Gastroesophageal sphincter (tissue), 4 donors: ENCODE measurements at places on chromosomes 1 and 21. TPM values are rescaled to one million over a fixed set of nuclear protein-coding genes. Genes with fewer than 3 reads are reported as not detected.

The TFF3 gene
- total RNA-seq: 10.0 TPM

DNA sequence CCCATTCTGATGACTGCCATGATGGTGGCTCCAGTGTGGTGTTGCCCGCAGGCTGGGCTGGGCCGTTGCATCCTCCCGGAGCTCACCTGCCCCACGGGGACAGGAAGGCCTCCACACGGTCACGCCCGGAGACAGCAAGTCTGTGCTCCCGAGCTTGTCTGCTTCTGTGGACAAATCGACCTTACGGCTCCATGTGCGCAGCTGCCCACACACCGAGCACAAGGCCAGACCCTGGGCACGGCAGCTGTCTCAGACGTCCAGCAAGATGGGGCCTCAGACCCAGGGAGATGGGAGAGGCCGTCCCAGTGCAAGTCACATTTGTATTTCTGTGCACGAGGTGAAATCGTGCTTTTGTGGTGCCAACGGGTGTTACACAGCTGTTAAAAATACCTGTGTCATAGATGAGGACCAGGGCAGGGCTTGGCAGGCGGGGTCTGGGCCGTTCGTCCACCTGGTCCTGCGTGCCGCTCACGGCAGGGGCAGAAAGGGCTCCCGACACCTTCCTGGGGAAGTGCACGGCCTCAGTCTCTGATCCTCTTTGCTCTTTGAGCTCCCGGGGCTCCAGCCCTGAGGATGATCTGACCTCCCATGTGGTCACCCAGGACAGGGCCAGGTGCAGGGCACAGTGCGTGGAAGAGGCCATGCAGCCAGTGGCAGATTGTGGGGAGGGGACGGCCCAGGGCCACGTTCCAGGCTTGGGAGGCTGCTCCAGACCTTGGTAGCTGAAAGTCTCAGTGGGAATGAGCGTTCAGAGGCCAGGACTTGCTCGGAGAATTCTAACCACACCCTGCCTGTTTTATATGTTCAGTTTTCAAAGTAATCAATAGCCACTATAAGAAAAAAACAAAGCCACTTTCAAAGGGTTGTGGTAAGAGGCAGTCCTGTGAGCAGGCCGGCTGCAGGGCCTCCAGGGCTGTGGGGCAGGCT, 13.5 kb downstream of the COL6A1 start:
- ATAC-seq: no peak

The PRAMEF18 gene
- total RNA-seq: not detected

GRCh38 chr1:35222322-35223083, 29.6 kb upstream of the SFPQ start:
- peak; percentile 72 for ATAC-seq

DNA sequence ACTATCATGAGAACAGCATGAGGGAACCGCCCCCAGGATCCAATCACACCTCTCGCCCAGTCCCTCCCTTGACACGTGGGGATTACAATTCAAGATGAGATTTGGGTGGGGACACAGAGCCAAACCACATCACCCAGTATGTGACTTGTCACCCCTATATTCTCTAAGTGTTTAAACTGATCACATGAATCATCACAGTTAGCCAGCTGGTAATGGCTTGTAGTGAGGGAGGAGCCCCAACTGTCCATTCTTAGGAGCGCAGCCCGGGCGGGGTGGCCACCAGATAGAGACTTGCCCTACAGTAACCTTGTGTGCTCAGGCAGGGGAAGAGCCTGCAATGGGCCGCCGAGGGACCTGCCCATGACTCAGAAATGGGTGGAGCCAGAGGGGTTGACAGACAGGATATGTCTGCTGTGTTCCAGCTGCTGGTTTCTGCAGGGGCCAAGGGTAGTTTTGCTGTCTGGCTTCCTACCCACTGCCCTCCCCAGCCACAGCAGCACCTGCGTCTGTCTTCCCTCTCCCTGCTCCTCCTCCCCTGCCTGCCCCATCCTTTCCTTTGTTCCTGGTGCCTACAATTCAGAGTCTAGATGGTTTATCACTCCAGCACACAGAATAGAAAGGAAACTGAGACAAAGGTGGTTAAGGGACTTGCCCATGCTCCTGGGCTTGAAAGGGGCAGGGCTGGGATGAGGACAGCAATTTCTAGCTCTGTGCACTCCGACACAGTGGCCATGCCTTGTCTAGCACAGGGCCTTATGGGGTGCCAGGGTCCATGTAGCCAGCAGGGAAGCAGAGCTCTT, 9.2 kb downstream of the ABCG1 start:
- ATAC-seq: peak; percentile 97

The SUSD4 gene
- 2.4 TPM for total RNA-seq

DNA sequence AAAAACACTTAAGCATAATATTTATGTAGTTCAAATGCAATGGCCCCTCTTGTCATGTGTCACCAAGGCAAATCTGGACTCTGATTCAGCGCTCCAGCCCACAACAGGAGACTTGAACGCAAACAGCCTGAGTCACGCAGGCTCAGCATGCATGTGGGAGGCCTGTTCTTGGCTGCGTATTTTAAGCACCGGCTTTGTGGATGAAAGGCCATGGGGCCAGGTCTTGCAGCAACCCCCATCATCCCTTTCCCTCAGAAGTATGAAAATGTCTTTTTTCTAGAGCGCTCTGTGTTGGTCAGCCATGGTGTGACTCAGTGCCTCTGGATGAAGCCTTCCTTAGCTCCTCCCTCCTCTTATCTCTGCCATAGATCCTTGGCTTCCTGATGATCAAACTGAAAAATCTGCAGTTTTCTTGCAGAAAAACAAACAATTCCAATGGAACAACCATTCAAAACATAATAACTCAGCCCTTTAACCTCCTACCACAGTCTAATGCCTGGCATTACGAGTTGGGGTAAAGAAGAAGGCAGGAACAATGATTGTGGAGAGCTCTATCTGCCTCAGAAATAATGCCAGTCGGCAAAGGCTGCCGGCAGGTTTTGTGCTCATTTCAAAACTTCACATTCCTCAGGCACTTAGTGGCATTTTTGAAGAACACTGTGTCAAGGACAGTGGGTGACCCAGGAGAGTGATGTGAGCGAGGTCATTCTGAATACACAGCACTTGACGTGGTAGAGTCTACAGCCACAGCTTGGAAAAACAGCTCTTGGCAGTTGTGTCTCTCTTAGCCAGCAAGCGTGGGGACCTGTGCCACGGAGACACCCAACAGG, 167.5 kb downstream of the CLIC6 start:
- peak; percentile 83 for ATAC-seq

- ATAC-seq: no peak
These were observed 34.1 kb downstream of the ARNT start for GRCh38 chr1:150842343-150842742.

DNA sequence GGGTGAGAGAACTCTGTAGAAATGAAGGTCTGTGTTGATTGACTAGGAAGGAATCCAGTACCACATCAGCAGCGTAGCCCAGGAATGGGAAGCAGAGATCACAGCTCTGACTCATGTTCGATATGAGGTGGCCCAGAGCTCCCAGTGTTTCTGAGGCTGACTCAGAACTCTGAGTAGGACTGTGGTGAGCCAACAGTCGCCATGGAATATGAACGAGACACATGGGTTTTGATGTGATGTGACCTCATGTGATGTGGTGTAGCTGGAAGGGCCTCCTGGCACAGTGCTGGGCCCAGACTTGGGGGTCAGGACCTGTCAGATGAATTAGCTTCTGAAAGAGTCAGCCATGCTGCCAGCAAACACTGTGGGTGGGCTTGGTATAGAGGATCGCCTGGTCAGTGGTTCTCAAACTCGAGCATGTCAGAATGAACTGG, 237.0 kb downstream of the MRPL39 start:
- ATAC-seq: no peak

DNA sequence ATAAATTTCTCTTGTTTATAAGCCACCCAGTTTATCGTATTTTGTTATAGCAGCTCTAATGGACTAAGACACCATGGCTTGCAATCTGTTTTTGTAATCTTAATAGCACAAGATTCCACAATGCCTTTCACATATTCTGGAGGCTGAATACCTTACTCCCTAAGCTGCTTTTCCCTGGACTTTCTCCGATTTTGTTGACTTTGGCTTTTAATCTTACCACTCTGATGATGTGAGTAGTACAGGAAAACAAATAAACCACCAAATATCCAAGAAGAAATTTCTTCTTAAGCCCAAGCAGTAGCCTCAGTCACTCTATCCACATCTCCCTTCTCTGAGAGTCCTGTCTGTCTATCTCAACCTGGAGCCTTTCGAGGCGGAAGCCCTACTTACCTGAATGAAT, 838.6 kb downstream of the LTN1 start:
- ATAC-seq: no peak

DNA sequence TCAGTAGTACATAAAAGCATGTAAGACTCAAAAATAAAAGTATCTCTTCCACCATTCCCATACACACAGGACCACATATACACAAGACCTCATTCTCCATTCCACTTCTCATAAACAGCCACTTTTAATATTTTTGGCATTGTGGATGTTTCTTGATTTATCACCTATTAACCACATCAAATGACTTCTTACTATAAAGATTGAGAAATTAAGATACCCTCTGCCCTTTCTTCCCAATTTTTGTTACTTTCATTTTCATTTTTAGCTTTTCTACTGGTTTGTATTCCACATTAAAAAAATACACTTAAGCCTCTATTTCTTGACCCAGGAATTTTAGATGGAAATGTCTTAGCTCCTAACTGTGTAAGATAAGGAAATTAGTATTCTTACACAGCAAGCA, 22.8 kb downstream of the AKT3 start:
- ATAC-seq: no peak

GRCh38 chr1:45395051-45395450, 54.8 kb upstream of the MUTYH start:
- no peak for ATAC-seq

DNA sequence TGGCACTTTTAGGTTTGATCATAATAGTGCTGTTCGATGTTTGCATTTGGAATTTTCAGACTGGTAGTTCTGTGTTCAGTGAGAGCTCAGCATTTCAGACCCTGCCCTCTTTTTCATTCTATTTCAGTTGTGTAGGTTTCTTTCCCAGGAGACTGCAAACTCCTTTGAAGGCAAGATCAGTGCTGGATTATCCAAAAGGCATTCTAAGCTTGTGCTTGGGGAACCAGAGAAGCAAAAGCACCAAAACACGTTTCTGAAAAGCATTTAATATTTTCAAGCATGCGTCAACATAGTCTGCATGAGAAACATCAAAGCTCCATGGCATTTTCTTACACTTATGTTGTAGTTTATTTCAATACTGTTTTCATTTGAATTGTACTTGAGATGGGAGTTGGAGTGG, 292.1 kb downstream of the SDCCAG8 start:
- ATAC-seq: no peak

GRCh38 chr1:187481581-187482148, 652.9 kb downstream of the PLA2G4A start:
- no peak for ATAC-seq

DNA sequence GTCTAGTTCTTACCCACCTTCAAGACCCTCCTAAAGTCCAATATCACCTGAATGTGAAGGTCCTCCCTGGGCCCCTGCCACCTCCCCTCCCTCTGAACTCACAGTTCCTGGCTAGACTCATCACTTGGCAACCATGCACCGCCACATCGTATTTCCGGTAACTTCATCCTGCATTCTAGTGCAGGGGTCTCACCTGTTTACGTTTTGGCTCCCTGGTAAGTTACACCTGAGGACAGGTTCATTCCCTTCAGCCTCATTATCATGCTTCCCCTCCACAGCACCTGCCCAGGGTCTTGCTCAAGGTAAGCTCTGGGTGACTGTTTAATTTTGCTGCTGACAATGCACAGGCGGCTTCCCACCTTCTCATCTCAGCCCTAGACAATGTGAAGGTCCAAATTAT, 93.1 kb downstream of the MIS18A start:
- no peak for ATAC-seq

- ATAC-seq: no peak
These were observed 155.1 kb upstream of the GORAB start for GRCh38 chr1:170376801-170377385.

DNA sequence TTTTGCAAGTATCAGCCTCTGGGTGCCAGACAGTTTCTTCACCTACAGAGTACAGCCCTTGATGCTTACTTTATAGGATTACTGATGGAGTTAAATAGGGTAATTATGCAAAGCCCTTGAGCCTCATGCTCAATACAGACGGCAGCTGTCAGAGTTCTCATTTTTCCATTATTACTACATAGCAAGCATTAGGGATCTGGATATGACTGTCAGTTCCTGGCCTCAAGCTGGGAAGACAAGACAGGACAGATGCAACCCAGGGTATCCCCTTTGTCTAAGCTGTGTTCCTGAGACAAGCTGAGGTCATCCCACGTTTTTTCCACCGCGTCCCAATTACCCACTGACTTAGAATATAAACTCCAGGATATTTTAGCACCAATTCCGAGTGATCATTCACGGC, 94.4 kb downstream of the SLC35F3 start:
- no peak for ATAC-seq

- no peak for ATAC-seq
These were observed 63.5 kb downstream of the AKT3 start for GRCh38 chr1:243786531-243786930.
